Stimulated activated CD8-positive, alpha-beta memory T cell treated with anti-CD3 and anti-CD28 coated beads, Interleukin-15, amount 100 ng/mL, for 1 hour (primary cell): ENCODE measurements at places on chromosomes 2 and 18.

- DNase-seq, result no peak
Observed at GRCh38 chr2:45178359-45178758, 169.1 kb upstream of the SIX2 start.

GRCh38 chr2:121043827-121044222, 241.2 kb downstream of the TFCP2L1 start:
- no peak for DNase-seq

- peak; percentile 14 for DNase-seq
Observed at GRCh38 chr2:10028988-10029874, 14.1 kb upstream of the KLF11 start.

DNA sequence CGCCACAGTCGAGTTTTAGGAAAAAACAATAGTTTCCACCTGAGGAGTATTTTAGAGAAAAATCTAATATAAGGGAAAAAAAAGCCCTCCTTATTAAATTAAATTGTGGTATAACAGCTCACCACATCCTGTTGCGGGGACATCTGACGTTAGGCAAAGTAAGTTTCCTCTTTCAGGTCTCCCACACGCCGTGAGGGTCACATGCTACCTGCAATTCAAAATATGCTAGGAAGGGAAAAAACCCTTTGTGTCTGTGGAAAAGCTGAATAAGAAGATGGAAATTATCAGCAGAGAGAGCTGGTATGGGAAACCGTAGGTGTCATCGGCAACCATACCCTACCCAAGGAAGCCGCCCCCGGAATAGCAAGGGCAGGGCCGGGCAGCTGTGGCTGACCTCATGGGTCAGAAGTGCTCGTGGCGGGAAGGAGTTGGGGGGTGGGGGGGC, 128.0 kb downstream of the NFATC1 start:
- peak; percentile 58 for DNase-seq

GRCh38 chr2:222671259-222672067, at the start of gene MOGAT1:
MOGAT1 (plus strand) TSS chr2:222671658; CDS start chr2:222671786, 128 bp downstream.
- DNase-seq, result no peak

DNA sequence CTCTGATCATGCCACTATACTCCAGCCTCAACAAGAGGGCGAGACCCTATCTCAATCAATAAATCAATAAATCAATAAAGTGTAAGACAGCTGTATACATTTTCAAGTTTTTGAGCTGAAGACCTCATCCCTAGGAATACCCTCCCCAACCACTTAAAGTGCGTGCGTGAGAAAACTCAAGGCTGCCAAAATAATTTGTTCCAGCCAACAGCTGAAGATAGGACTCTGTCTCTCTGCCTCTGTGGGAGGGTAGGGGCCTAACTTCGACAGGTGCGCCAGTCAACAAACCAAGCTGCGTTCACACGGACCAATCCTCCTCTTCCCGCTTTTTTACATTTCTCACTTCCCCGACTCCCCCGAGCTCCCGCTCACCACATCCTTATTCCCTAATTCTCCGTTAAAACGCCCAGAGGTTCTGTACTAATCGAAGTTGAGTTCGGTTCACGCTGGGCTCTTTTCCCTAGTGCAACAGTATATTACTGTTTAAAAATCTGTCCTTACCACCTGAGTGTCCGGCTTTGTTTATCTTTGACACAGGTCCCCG, 618 bp downstream of the POLR2D start:
- no peak for DNase-seq

DNA sequence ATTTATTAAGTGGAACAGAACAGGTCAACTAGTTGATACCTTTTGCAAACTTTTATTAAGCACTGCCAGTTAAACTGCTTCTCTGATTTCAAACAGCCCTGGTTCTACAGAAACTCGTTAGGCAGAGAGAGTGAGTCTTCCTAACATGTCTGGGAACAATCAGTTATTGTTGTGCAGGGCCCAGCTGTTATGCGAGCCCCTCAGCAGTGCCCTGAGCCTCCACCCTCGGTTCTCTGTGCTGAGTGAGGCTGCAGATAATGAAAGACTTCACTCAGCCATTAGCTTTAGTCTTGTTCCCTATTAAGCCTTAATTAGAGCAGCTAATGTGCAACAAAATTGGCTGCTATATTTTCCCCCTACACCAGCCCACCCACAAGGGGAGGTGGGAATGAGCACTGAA, 39.6 kb downstream of the KCTD18 start:
- DNase-seq, result no peak

DNA sequence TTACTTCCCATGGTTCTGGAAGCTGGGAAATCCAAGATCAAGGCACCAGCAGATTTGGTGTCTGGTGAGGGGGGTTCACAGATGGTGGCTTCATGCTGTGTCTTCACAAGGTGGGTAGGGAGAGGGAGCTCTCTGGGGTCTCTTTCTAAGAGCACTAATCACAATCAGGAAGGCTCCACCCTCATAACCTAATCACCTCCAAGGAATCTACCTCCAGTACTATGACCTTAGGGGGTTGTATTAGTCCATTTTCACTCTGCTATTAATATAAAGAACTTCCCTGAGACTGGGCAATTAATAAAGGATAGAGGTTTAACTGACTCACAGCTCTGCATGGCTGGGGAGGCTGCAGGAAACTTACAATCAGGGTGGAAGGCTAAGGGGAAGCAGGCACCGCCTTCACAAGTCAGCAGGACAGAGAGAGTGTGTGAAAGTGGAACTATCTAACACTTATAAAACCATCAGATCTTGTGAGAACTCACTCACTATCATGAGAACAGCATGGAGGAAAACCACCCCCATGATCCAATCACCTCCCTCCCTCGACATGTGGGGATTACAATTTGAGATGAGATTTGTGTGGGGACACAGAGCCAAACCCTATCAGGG, 17.6 kb downstream of the TBC1D8 start:
- no peak for DNase-seq
